Cerebellar nuclear complex (tissue), 1 donor: ENCODE measurements at places on chromosomes 7 and 10.

DNA sequence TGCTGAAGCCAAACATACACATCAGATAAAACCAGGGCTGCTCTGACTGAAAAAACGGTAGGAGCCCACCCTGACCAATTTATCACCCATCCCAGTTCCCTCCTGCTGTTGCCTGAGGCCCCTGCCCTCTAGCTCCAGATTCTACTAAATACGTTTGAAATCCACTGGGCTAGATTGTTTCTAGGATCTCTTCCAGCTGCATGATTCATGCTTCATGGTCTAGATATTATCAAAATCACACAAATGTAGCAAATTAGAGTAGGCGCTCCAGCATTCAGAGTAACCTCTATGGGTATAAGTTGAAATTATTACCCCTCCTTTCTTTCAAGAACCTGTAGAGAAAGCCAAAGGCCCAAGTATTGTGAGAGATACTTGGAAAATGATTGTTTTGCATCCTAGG is 151.2 kb upstream of the FAM13C start:
- no peak for DNase-seq

DNA sequence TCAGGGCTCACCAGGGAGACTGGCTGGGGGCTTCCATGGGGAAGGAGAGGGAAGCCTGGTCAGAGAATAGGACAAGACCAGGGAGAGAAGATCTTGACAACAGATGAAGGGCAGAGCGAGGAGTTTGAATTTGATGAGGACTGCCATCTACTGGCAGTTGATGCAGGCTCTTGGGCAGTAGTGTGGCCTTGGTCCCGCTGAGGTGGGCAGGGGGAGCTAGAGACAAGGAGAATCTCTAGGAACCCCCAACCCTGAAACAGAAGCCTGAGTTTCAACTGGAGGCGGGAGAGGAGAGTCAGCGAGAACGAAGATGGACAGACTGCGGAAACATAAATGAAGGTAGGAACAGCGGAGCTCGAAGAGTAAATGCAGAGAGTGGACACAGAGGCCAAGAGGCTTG is 81.0 kb downstream of the PPP1R3C start:
- DNase-seq: no peak

DNA sequence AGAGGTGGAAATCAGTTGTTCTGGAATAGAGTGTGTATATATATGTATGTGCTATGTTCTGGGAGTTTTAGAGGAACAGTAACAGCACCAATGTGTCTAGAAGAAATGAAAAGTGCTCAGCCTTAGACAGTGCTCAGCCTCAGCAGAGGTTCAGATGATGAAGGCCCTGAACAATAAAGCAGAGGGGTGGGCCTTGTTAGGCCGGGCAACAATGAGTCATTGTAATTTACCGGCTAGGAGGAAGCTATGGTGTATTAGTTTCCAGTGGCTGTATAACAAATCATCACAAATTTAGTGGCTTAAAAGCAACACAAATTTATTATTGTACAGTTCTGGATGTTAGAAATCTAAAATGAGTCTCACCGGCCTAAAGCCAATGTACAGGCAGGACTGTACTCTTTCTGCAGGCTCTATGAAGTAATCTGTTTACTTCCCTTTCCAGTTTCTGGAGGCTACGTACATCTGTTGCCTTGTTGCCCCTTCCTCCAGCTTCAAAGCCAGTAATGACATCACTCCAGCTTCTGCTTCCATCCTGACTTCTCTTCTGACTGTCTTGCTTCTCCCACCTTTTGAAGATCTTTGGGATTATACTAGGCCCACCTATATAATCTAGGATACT is 84.6 kb downstream of the CH25H start:
- DNase-seq: no peak

DNA sequence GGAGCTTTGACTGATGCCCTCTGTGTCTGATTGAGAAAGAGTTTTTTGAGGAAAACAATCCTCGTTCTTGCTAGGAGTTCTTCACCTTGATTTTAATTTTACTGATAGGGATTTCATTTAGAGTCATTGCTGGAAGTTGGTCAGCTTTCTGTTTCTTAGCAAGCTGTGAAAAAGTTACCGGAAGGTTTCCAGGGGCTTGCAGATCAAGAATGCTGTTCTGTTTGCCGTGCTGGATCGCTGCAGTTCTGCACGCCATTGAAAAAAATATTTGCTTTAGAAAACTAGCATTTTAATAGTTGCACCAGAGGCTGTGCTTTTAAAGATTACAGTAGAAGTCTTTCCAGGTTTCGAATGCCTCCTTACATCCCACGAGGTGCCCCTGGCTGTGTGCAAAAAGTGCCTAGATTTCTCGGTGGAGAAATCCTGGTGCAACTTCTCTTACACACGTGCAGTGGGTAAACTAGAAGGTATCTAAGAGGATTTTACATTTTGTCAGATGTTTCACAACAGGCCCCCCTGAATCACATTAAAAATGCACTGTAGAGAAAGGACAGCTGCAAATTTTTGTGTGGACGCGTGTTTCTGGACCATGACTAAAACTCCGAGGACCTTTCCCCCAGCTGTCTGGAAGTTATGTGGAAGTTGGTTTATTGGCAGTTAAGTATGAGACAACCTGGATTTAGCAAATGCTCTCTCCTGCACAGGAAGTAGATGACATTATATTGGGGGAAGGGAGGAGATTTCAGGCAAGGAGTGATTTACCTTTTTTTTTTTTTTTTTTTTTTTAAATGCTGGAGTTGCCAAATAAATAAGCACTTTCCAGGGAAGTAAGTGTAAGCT is 5.8 kb downstream of the TCF7L2 start:
- DNase-seq: no peak

DNA sequence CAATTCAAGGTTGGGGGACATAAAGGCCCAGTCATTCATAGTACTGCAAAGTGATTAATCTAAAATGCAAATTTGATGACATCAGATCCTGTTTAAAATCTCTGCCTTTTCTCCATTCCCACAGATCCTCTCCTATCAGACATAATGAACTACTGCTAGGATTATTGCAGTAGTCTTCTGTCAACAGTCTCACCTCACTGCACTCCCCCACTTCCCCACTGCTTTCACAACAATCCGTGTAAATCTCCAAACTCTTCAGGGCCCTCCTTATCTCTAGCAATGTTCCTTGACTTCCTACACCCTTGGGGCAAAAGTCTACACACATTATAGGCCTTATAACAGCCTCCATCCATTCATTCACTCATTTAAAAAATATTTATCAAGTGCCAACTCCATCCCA is 112.4 kb downstream of the KBTBD2 start:
- DNase-seq: no peak

- DNase-seq: no peak
These were observed 433.9 kb downstream of the SORCS3 start for GRCh38 chr10:105075031-105075430.

- DNase-seq: no peak
These were observed 1.7 kb downstream of the TNS3 start for GRCh38 chr7:47580175-47580706.

DNA sequence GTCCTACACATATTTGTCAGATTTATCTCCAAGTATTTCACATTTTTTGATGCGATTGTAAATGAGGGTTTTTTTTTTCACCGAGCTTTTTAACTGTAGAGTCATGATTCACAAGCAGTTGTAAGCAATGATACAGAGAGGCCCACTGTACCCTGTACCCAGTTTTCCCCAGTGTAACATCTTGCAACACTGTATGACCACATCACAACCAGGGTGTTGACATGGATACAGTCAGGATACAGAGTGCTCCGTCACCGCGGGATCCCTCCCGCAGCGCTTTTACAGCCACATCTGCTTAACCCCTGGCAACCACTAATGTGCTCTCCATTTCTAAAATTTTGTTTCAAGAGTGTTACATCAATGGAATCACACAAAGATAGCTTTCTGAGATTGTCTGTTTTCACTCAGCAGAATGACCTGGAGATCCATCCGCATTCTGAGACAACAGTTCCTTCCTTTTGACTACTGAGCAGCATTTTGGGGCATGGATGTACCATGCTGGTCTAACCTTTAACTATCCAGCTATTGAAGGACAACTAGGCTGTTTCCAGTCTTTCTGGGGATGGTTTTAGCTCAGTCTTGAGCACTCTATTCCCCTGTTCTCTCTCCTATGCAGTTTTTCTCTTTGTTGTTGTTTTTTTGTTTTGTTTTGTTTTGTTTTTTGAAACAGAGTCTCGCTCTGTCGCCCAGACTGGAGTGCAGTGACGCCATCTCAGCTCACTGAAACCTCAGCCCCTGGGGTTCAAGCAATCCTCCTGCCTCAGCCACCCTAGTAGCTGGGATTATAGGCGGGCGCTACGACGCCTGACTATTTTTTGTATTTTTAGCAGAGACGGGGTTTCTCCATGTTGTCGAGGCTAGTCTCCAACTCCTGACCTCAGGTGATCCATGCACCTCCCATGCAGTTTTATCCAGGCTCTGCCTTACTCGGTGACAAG is 25.9 kb downstream of the GPRIN2 start:
- DNase-seq: no peak

GRCh38 chr10:30357806-30358205 is 8.7 kb upstream of the MTPAP start:
- no peak for DNase-seq

- DNase-seq: no peak
These were observed 7.3 kb upstream of the ASB4 start for GRCh38 chr7:95478272-95479037.

DNA sequence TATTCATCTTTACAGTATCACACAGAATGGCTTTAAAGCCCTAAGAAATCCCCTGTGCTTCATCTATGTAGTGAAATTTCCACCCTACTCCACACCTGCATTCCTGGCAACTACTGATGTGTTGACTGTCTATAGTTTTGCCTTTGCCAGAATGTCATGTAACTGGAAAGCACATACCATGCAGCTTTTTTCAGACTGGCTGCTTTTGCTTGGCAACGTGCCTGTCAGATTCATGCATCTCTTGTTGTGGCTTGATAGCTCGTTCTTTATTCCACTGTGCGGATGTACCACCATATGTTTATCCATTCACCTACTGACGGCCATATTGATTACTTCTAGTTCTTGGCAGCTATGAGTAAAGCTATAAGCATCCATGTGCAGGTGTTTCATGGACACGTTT is 30.6 kb downstream of the RBM17 start:
- DNase-seq: no peak

GRCh38 chr10:66717231-66717981 is 208.4 kb upstream of the LRRTM3 start:
- no peak for DNase-seq

- no peak for DNase-seq
These were observed 150.4 kb upstream of the GNAI1 start for GRCh38 chr7:79984210-79984609.

- DNase-seq: no peak
These were observed 319.8 kb upstream of the PHYHIPL start for GRCh38 chr10:58856508-58857240.

- no peak for DNase-seq
These were observed 28.3 kb upstream of the KLF6 start for GRCh38 chr10:3813267-3813666.

- DNase-seq: no peak
These were observed 23.4 kb downstream of the ZPBP start for GRCh38 chr7:50069613-50070012.

GRCh38 chr7:47517821-47518480 is 64.0 kb downstream of the TNS3 start:
- DNase-seq: no peak

DNA sequence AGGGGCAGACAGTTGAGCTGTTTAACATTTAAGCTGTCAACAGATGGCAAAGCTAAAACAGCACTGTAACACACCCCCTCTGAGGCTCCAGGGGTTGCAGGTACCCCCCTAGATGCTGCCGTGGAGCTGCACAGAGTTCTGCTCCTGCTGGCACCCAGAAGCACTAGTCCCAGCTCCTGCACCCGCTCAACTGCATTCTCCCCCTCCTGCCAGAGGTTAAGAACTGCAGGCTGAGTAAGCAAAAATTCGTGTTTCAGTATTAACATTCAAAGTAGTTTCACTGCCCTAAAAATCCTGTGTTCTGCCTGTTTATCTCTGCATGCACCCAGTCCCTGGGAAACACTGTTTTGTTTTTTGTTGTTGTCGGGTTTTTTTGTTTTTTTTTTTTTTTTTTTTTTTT is 790.8 kb upstream of the KCND2 start:
- DNase-seq: no peak
